ENCODE measurements at places on chromosomes 11 and 22.

- DNase-seq: no peak
These were observed 3.9 kb upstream of the PIWIL4 start for GRCh38 chr11:94563176-94563847.

GRCh38 chr11:131591051-131591461, 220.6 kb downstream of the NTM start:
- no peak for DNase-seq

GRCh38 chr11:122085264-122085663, 30.8 kb downstream of the BLID start:
- DNase-seq: no peak

- DNase-seq: no peak
These were observed 607 bp upstream of the ROBO4 start for GRCh38 chr11:124898263-124898680.

DNA sequence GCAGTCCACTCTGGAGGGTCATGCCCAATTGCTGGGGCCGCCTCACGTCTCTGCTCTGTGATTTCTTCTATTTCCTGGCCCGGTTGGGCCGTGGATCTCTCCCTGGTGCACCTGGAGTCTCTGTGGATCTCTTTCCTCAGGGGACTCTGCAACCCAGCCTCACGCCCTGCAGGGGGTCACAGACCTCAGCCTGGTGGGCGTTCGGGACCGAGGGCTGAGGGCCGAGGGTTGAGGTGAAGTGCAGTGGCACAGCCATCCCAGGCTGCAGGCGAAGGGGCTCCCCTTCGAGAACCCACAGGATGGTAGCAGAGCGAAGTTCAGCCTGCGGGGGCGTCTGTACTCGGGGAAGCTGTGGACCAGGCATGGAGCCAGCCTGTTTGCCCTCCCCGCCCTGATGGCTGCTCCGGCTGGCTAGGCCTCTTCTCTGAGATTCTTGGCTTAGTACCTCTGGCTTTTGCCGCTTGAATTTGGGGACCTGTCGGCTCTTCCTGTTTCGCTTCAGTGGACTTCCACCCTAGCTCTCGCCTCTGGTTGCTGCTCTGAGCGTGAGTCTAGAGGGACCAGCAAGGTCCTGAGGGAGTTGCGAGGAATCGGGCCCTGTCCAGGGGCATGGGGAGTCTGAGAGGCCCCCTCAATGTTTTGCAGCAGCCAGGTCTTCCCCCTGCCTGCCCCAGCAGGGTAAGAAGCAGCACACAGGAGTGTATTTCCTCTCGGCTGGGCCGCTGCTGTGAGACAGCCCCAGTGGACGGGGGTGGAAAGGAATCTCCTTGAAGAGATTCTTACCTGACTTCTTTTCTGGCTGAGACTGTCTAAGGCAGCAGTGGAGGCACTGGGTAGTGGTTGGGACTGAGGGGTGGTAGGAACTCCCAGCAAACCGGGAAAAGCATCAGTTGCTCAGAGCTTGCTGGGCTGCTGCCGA, 140.8 kb downstream of the TBC1D22A start:
- no peak for DNase-seq

DNA sequence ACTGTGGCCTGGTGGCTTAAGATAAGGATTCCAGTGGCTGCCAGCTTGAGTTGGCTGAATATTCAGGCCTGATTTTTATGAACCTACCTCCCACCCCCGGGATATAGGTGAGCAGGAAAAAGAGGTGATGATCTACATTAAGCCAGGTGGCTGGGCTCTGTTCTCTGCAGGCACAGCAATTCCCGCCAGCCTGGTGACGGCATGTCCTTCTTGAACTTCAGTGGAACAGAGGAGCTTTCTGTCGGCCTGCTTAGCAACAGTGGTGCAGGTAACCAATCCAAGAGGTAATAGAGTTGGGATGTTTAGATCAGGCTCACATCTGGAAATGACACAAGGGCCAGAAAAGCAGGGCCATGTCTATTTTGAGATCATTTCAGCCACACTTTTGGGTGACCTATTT, 68.7 kb downstream of the DEPDC5 start:
- DNase-seq: no peak

- no peak for DNase-seq
These were observed 27.7 kb upstream of the MUC5B start for GRCh38 chr11:1194977-1195681.

- no peak for DNase-seq
These were observed 65.5 kb upstream of the DRD2 start for GRCh38 chr11:113540416-113541330.

DNA sequence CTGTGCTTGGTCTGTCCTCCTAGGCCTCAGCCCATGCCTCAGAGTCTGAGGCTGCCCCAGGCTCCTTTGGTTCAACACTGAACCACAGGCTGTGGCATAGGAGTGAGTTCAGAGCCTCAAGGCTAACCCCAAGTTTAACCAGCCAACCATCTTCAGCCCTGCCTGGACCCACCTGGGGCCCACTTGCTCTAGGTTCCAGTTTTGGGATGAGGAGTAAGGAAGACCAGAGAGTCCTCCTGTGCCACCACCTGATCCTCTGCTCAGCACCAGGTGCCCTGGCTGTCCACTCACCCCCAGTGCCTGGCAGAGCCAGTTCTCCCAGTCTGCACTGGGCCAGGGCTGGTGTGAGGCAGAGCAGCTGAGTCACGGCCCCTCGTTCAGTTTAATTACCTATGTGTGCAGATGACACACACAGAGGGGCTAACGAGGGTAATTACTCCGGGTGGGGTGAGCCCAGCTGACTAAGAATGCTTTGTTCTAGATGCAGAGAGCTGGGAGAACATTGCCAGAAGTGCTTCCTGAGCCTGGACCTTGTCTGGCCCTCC, 12.0 kb upstream of the TMPRSS13 start:
- no peak for DNase-seq

DNA sequence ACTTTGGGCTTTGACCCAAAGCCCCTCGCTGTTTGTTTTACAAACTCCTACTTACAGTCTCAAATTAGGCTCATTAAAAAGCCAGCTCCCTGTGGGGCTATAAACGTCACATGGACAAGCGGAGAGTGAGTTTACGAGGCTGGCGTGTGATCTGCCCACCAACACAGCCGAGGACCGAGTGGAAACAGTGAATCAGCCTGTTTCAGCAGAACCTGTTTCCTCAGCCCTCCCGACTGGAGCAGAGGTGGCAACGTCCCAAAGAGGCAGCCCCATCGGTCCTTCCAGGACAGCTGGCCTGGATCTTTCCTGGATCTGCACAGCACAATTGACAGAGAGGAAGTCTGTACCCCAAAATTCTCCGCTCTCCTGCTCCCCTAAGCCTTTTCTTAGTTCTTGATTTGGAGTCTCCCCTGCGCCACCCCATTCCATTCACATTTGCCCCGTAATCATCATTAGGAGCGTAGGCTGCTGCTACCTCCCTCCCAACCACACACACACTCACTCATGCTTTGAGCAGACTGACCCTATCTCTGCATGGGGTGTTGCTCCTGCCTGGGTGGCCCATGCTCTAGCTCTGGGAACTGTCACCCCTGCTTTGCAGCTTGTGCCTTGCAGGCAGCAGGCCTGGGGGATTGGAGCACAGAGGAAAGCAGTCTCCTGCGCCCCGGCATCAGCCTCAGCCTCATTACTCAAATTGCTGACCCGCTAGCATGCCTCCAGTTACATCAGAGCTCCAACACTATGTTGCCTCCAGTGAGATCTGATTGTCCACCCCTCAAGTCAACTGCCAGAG, 117.8 kb downstream of the NAT10 start:
- no peak for DNase-seq

- DNase-seq: no peak
These were observed 107.3 kb downstream of the PDE3B start for GRCh38 chr11:14750911-14751310.

- no peak for DNase-seq
These were observed 41.2 kb downstream of the SNX19 start for GRCh38 chr11:130874955-130875531.

- no peak for DNase-seq
These were observed 340.4 kb downstream of the ETS1 start for GRCh38 chr11:128246810-128247594.

DNA sequence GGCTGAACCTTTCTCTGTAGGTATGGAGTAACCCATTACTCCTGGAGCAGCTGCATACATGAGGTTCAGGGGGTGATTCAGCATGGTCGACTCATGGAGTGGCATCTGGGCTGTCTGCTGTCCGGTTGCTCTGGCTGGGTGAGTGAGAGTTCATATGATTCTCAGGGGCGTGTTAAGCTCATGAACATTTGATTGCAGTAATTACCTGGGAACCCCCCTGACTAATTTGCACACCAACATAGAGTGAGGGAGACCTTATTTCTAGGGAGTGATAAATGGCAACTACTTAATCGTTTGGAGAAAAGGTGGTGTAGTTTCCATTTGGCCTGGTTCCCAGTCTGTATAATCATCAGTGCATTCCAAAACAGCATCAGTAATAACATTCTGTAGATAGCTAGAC, 661.9 kb downstream of the ETS1 start:
- peak; percentile 70 for DNase-seq

DNA sequence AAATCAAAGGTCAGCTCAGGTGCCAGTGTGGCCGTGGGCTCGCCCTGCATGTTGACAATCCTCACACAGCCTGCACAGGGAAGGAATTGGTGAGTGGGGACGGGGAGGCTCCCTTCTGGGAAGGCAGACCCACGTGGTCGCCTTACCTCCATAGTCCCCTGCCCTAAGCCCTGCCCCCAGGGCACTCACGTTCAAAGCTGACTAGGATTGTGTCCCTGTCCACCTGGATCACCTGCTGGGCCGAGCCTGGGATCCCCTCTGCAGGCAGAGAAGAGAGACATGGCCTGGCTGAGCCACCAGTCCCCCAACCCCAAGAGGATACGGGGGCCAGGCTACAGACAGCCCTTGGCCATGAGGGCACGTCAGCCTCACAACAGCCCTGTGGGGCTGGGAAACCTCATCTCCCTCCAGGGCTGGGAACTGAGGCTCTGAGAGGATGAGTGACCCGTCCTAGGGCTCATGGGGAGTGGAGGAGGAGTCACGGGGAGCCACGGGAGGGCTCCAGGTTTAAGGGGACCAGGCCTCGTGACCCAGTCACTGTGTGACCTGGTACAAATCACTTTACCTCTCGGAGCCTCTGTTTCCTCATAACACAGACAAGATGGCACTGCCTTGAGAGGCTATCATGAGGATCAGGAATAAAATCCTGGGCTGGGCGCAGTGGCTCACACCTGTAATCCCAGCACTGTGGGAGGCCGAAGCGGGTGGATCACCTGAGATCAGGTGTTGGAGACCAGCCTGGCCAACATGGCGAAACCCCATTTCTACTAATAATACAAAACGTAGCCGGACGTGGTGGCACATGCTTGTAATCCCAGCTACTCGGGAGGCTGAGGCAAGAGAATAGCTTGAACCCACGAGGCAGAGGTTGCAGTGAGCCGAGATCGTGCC, 12.1 kb upstream of the SF1 start:
- no peak for DNase-seq

DNA sequence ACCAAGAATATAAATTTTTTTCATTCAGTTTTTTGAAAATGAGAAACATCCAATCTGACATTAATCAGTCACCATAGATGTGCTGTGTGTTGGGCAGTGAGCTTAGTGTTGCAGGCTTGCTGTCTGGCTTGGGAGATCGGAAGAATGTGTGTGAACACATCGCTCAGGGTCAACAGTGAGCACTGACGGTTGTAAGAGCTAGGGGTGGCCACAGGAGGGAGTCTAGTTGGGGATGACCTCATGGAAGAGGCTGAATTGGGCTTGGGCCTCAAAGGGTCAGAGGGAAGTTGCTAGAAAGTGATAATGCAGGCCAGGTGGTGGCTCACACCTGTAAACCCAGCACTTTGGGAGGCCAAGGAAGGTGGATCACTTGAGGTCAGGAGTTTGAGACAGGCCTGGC, 375.4 kb downstream of the DDX10 start:
- no peak for DNase-seq

- no peak for DNase-seq
These were observed 3.6 kb upstream of the CCND1 start for GRCh38 chr11:69637198-69637940.

- no peak for DNase-seq
These were observed 42.6 kb downstream of the TEAD1 start for GRCh38 chr11:12716816-12717215.

DNA sequence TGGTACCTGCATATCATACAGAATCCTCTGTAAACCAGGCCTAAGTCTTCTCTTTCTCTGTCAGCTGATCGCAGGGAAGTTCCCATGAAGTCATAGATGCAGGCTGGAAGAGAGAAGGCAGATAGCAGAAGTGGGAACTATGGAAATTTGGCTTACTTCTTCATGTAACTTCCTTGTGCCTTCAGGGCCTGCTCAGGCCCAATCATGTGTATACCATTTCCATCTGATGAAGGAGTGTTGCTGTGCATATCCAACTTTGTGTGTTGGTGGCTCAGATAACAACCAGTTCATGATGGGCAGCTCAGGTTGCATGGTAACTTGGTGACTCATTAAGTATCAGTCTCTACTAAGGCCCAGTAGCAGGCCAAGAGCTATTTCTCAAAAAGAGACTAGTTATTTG, 53.1 kb upstream of the CEP295 start:
- no peak for DNase-seq

DNA sequence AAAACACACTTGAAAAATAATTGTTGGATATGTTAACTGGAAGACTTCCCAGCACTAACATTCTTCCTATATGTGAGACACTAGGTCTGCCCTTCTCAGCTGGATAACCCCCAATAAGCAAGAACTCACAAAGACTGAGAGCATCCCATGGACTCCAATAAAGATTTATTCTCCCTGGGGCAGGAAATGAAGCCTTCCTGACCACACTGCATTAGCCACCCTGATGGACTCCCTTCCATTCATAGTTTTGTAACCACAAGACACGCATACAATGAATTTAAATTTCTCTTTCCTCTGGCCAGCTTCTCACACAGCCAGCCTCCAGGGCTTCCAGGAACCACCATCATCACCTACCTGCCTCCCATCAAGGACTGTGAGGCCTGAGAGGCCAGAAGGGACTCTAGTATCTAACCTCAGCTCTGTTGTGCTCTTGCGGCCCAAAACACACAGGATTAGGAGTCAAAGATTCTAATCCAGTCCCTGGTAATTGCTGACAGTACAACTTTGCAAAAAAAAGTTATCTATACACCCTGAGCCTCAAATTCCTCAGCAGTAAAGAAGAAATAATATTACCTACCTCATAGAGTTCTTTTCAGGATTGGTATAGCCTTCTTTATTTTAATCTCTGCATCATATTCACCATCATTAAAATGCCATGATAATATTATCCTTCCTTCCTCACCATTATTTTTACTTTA, 45.6 kb upstream of the GDPD4 start:
- no peak for DNase-seq

GRCh38 chr11:18063862-18064434, 17.9 kb upstream of the TPH1 start:
- DNase-seq: peak; percentile 78

DNA sequence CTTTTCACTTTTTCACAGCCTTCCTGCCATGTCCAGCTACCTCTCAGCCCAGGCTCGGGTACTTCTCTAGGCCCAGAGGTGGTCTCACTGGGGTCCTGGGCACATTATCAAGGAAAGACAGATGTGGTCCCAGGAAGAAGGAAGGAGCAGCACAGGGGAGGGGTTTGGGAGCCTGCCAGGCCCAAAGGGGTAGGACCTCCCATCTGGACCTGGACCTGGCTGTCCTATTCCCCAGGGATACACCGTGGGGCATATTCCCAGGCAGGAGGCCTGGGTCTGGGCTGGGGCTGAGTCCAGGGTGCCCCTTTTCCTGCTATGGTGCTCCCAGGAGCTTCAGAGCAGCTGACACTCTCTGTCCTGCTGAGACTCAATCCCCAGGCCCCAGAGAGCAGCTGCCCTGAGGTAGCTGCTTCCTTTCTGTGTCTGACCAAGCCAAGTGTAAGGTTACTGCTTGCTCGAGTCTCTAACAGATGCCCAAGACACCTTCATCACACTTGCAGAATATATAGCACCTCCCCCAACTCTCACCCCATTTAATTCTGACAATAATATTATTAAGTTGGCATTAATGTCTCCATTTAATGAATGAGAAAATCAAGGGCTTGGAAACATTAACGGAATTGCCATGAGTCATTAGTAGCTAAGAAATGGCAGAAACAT, 232.0 kb downstream of the BUD13 start:
- DNase-seq: no peak

Measured in NCI-H1105 treated with DMSO at 0.1 percent for 48 hours (cell line).